ENCODE measurements at places on chromosomes 2 and 18.

- no peak for DNase-seq
These were observed 161.8 kb downstream of the FAM210A start for GRCh38 chr18:13564579-13564978.

DNA sequence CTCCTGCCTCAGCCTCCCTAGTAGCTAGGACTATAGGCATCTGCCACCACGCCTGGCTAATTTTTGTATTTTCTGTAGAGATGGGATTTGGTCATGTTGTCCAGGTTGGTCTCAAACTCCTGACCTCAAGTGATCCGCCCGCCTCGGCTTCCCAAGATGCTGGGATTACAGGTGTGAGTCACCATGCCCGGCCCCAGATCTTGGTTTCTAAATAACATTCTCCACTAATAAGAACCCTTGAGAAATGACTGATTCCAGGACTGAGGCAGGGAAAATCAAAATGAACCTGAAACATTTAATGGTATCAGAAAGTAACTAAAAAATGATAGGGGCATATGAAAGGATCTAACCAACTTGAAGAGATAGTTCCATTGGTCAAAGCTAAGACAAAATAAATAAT is 34.0 kb downstream of the BMPR2 start:
- DNase-seq: no peak

DNA sequence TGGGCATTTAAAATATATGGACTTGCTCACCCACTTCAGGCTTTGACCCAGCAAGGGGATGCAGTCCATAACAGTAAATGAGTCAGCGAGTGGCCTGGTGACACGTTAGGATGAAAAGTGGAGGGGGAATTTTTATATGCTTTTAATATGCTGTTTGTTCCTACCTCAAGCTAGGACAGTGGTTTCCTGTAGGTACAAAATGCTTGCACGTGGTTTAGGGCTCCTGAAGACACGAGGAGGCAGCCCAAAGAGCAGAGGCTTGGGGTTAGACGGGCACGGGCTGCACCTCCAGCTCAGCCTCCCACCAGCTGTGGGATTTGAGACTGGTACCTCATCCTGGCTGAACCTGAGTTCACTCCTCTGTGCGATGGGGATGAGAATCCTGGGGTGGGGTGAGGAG is 306.2 kb upstream of the CXCR4 start:
- no peak for DNase-seq

DNA sequence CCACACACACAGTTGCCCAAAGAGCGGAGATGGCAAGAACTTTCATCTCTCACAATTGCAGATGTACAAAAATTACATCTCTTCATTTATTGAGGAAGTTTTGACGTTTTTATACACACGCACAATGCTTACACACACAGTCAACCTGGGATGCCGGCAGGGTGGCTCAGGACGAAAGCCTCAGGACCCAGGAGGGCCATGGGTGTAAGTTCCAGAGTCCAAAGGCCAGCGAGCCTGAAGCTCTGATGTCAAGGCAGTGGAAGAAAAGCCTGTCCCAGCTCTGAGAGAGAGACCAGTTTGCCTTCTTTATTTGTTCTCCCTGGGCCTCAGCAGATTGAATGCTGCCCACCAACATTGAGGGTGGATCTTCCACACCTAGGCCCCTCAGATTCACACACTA is 10.1 kb downstream of the AMER3 start:
- DNase-seq: no peak

GRCh38 chr2:226364217-226364616 is 435.4 kb downstream of the IRS1 start:
- no peak for DNase-seq

DNA sequence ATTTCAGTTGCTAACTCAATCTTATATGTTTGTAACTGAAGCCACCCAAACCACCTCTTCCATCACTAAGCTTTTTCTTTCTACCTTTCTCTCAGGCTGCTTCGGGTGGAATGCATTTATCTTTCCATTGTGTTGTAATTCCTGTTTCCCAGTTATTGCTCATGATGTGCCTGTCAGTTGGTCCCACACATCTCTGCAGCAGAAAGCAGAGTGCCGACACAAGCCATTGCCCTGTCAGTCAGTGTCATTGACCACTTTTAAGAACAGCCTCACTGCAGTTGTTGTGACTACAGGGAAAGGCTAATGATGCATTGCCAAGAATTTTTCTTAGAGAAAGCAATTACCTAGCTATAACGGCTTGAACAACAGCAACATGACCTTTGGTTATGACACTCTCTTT is 24.8 kb upstream of the KCNJ3 start:
- DNase-seq: no peak

DNA sequence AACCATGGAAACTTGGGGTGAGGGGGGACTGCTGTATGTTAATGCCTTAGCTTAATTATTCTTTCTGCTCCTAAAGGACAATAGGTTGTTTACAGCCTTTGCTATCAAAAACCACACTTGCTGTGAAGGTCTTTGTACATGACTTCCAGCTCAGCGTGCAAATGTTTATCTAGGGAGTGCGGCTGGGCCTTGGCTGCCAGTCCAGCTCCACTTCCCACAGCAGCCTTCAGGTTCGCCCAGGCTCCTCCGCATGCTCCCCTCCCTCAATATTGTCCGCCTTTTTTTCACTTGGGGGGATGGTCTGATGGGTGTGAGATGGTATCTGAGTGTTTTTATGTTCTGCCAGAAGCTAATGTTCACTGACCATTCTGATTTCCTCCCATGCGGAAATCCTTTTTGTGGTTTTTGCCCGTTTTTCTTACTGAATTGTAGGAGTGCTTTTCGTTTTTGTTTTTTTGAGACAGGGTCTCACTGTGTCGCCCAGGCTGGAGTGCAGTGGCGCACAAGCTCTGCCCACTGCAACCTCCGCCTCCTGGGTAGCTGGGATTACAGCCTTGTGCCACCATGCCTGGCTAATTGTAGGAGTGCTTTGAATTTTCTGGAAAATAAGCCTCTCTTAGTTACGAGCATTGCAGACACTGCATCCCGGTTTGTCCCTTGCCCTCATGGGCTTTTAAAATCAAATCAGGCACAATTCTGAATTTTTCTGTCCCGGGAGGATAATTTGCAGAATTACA is 28.8 kb downstream of the SH3BP4 start:
- no peak for DNase-seq

DNA sequence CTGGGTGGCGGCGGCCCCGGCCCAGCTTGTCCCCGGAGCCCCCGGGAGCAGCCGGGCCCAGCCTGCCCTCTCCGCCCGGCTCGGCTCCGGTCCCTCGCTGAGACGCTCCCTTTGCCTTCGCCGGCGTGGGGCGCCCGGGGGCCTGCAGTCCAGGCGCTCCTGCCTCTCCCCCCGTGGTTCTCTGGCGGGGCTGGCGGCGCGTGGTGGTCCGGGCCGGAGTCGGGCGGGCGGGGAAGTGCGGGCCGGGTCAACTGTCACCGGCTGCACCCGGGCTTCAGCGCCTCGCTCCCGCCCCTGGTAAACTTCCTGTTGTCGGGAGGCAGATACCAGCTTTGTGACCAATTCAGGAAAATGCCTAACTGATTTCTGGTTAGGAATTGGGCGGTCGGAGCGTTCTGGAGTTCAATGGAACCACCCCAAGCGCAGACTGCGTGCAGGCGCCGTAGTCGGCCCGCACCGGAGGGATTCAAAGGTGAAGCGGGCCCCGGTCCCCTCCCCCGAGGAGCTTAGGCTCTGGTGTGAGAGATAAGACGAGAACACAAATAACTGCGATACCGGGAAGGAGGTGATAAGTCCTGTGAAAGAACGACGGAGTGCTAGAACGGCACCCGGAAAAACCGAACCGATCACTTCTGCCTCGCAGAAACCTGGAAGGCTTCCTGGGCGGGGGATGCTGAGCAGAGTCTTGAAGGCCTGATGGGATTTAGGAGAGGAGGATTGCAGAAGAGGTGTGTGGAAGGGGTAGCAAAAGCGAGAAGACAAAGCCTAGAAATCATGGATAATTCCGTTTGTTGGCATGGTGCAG is 891 bp downstream of the CAB39 start:
- DNase-seq: no peak

- DNase-seq: no peak
These were observed 15.5 kb upstream of the BIN1 start for GRCh38 chr2:127122361-127123027.

DNA sequence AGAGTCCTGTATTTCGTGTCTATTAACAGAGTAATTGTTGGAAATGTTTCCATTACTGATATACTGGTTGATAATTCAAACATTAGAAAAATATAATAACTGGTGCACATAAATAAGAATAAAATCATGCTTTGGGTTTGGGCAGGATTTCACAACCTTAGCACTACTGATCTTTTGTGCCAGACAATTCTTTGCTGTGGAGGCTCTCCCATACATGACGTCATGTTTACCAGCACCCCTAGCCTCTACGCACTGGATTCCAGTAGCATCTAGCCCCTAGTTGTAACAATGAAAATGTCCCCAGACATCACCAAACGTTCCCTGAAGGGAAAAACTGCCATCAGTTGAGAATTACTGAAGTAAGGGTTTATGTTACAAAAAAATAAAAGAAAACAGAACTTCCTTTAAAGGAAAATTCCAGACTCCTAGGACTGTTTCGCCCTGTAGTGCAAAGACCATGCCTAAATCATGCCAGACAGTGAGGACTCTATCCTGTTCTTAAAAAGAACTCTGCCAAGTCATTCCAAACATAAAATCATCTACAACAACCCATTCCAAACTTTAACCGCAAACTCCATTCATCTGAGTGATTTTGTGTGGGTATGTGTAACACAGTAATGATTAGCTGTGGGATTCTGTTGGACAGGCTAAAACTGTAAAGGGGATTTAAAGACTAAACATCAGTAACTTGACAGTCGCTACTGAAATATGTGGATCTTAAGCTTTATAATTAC is 313.4 kb upstream of the CCDC68 start:
- no peak for DNase-seq

- DNase-seq: no peak
These were observed 85.0 kb downstream of the FASTKD2 start for GRCh38 chr2:206850369-206850768.

DNA sequence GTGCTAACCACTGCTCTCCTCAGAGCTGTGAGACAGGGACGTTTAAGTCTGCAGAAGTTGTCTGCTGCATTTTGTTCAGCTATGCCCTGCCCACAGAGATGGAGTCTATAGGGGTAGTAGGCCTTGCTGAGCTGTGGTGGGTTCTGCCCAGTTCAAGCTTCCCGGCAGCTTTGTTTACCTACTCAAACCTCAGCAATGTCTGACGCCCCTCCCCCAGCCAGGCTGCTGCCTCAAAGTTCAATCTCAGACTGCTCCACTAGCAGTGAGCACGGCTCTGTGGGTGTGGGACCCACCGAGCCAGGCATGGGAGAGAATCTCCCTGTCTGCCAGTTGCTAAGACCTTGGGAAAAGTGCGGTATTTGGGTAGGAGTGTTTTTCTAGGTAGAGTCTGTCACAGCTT is 387.8 kb upstream of the SLC39A10 start:
- no peak for DNase-seq

- DNase-seq: no peak
These were observed 104.6 kb upstream of the COL3A1 start for GRCh38 chr2:188869550-188869949.

GRCh38 chr2:96353032-96353561 is 17.5 kb downstream of the NCAPH start:
- peak; percentile 67 for DNase-seq

DNA sequence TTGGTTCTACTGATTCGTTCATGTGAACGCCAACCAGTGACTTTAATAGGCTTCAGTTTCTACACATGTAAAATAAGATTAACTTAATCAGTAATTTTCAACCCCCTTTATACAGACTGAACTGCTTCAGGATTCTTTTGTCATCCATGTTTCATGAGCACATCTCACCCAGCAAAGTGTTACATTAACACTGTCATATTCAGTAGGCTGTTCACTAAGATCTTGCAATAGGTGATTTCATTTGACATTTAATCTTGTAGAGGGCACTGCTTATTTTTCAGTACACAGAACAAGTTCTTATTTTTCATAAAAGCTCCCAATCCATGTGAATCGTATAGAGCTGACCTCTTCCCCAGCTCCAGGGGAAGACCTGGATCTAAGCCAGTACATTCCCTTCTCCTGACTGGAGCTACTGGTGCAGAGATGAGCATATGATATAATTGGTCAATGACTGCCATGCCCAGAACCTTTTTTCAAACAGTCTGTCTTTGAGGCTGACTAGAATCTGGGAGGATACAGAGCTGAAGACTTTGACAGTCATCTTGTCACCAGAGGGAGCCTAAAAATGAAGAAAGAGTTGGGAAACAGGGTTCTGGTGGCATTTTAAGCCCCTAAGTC is 72.2 kb upstream of the CHRNA1 start:
- peak; percentile 90 for DNase-seq

- DNase-seq: no peak
These were observed 401.1 kb upstream of the CHAC2 start for GRCh38 chr2:53366543-53366942.

DNA sequence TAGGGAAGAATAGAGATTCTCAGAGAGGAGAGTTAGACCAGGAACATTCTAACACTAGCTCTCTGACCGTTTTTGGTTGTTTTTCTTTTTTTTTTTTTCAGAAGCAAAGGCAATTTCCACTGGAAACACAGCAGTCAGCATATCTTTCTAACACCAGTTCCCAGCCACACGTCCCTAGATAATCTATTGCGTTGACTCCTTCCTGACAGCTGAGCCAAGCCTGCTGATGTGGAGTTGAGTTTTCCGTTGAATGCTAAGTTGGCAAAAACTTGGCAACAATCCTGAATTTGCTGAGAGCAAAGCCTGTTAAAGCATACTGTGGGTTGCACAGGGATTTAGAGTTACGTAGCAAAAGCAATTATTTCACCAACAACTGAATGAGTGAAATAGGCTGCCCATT is 19.3 kb downstream of the GAD1 start:
- no peak for DNase-seq

GRCh38 chr2:181574321-181574720 is 82.6 kb downstream of the CERKL start:
- no peak for DNase-seq

GRCh38 chr2:148299616-148300015 is 278.7 kb downstream of the MBD5 start:
- no peak for DNase-seq

- DNase-seq: peak; percentile 14
These were observed 49.9 kb downstream of the KLF7 start for GRCh38 chr2:207115715-207116364.

DNA sequence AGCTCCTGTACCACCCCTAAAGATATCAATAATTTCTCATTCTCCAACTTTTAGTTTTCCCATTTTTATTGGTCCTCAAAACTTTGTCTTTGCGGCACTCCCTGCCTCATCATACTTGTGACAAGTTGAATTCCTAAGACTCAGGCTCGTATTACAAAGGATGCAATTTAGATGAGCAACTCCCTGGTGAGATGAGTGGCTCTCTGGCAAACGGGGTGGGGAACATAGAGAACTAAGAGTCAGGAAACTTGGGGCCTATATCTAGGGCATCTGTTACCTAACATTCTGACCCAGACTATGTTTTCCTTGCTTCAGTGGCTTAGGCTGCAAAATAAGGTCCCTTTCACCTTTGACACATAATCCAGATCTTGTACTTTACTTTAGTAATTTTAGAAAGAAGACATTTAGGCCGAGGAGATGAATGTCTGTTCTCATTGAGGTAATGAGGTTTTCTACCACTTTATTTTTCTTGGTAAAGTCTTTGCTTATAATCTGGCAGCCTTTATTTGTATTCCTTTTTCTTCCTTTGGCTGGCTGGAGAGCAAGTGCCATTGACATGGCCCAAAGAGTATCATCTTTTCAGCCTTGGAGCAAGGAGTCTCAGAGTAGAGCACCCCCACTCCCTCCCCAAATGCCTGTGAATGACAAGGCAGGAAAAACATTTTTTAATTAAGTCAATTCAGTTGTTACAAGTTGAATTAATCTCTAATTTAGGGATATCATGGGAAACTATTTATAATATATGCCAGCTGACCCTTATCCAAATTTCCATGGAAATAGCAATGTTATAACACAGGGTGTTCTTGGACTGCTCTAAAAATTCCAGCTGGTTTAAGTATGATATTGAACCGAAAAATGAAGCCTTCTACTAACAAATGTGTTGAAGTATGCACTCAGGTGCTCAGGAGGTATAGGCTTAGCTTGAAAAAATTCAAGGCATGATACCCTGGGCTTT is 15.2 kb downstream of the TSPYL6 start:
- DNase-seq: peak; percentile 18

Measured in GM04504 (cell line).